ENCODE measurements at places on chromosomes 13 and 19. TPM values are rescaled to one million over a fixed set of nuclear protein-coding genes. Genes with fewer than 3 reads are reported as not detected.

ZNF730 gene
- total RNA-seq = 14.3 TPM

FLT3LG gene
- total RNA-seq = 2.6 TPM

GPR12 gene
- not detected for total RNA-seq

KCNRG gene
- 1.2 TPM for total RNA-seq

LGALS7B gene
- total RNA-seq = not detected

CEACAM3 gene
- total RNA-seq = not detected

KLK5 gene
- not detected for total RNA-seq

Data from LHCN-M2 (cell line).